ENCODE measurements at places on chromosomes 3 and 15.

- DNase-seq = no peak
Observed at GRCh38 chr3:154229217-154229590, 95.1 kb downstream of the DHX36 start.

DNA sequence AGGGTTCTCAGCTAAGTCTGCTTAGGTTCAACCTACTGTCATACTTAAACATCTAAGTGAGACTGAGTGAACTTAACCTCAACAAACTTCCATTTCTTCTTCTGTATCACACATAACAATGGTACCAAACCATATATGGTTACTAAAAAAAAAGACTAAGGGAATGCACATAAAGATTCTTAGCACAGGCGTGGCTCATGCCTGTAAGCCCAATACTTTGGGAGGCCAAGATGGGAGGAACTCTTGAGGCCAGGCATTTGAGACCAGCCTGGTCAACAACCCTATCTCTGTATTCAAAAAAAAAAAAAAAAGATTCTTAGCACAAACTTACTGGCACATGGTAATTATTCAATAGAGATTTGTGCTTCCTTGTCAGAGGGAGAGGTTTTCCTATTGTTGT lies 57.9 kb downstream of the ACAP2 start:
- no peak for DNase-seq

DNA sequence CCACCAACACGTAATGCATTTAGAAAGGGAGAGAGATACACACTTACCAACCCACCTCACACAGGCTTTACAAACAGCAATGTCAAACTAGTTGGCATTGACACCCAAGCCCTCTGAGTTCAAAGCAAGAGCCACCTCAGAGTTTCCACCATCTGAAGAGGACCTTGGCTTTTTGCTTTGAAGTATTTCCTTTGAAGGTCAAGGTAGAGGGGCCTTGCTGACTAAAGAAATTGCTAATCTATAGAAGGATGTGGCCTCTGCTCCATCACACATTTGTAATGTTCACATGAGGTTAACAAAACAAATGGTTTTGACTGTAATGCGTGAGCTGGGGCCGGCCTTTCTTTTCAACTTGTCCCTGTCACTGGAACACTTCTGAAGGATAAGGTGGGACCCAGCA lies 117.7 kb downstream of the POLR2M start:
- DNase-seq = no peak

- peak; percentile 33 for DNase-seq
Observed at GRCh38 chr3:16060945-16061344, 113.5 kb upstream of the GALNT15 start.
